ENCODE measurements at places on chromosomes 12 and 14.
A peak's percentile ranks its signal among the peaks of the same experiment; 100 is the strongest.

DNA sequence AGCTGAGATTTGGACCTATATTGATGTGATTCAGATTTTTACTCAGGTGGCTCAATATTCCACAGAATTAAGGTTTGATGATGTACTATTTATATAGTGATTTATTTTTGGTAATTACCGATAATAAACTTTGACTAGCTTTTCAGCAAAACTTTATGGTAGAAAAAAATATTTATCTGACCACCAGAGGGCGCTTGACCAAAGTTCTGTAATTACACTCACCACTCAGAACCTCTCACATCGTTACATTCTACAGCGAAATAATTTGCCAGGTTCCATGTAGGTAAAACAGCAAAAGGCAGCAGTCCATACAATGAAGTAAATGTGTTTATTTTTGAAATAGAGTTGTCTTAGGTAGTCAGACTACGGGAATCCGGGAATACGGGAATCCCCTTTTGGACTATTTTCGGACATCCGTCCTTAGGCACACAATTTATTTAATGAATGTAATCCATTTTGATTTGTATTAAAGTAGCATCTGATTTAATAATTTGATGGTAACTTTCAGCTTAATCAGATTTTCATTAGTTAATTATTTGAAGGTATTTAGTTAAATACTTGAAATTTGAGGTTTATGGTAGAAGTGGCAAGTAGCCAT is 143.0 kb upstream of the DDHD1 start:
- peak; percentile 17 for DNase-seq

GRCh38 chr14:74583689-74584434 is 28.2 kb downstream of the LTBP2 start:
- DNase-seq, result no peak

DNA sequence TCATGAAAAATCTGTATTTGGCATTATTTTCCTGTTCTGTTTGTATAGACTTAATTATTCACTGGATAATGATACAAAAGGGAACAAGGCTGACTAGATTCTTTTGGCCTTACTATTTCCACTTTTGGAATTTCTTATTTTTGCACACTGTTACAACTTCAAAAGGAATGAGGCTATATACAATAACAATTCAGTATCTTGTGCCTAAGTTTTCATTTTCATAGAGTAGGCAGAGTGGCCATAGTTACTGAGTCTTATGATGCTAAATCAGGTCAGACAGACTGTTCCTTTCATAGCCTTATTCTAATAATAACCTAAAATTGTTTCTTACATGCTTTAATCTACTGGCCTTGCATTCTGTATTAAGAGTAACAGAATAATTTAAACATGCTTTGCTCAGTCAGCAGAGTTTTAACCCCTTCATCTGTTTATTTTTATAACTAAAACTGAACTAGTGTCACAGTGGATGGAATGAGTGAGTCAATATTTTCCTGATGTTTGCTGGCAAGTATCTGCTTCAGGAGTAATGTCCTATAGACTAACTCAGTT is 10.5 kb downstream of the TTC8 start:
- no peak for DNase-seq

- no peak for DNase-seq
Observed at GRCh38 chr12:124637581-124637981, 70.2 kb upstream of the NCOR2 start.

DNA sequence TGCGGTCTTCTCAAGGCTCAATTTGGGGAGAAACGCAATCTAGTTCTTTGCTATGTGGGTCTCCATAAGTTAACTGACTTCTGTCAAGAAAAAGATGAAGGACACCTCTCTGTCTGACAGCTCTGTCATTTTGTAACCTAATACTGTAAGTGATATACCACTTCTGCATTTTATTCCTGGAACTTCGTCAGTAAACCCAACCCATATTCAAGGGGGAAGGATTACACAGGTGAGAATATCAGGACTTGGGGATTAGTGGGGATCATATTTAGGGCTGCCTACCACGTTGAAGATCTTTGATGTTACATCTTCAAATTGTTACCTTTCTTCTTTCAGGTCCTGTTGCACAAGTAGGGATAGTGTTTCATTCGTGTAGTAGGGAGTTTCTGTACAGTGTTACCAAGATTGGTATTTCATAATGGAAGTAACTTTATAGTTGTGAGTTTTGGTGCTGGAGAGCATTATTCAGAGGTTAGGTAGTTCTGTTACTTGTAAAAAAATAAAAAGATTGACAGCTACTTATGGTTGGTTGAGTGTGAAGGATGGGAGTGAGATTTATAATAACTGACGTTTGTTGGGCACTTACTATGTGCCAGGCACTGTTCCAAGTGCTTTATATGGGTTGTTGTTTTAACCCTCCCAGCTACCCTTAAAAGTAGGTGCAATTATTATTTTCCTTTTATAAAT is 1.6 kb downstream of the TMEM260 start:
- peak; percentile 27 for DNase-seq

DNA sequence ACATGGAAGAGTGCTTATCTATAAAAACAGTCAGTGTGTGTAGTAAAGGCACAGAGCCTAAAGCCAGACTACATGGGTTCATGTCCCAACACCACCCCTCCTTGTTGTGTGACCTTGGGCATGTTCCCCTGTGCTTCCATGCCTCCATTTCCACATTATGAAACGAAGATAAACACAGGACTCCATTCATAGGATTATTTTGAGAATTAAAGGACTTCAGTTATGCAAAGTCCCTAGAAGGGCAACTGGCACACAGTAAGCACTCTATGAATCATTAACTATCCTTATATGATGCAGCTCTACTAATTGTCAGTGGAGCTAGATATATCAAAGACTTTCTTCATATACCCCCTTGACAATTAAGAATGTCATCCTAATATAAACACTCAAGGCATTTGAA is 17.8 kb downstream of the IFNG-AS1 start:
- DNase-seq, result no peak

- DNase-seq, result no peak
Observed at GRCh38 chr14:63186453-63186852, 17.8 kb upstream of the RHOJ start.

- no peak for DNase-seq
Observed at GRCh38 chr14:54652188-54652587, 85.3 kb downstream of the SAMD4A start.

DNA sequence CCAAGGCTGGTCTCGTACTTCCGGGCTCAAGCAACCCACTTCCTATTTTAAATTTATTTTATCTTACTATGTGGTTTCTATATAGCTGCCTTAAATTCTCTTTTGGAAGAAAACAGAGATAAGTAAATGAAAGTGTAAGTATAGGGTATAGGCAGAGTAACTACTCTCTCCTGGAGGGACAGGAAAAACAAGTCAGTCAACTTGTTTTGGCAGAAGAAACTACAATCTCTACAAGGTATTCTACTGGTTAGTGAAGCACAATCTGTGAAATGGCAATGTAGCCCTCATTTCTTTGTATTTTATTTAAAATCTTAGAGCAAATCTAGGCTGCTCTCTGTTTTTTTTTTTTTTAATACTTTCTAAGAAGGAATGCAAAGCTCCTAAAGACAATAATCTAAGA is 55.4 kb downstream of the UBR7 start:
- DNase-seq, result no peak

- DNase-seq, result no peak
Observed at GRCh38 chr12:65100140-65100539, 21.0 kb downstream of the WIF1 start.

DNA sequence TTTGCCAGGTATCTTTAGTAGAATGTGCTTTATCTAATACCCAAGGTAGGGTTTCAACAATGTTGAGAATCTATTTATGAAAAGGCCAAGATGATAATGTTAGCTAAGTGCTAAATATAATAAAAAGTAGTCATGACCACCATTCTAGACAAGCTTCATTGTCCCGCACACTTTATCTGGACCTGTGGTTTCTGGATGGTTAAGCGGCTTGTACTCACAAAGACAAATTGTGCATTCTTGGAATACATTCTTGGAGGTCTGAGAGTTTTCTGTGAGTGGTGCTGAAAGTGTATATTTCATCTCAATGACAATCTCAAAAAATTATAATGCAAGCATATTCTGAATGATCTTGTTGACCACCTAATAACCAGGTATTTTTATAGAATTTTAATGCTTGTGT is 646.9 kb downstream of the DIO2 start:
- DNase-seq, result no peak

DNA sequence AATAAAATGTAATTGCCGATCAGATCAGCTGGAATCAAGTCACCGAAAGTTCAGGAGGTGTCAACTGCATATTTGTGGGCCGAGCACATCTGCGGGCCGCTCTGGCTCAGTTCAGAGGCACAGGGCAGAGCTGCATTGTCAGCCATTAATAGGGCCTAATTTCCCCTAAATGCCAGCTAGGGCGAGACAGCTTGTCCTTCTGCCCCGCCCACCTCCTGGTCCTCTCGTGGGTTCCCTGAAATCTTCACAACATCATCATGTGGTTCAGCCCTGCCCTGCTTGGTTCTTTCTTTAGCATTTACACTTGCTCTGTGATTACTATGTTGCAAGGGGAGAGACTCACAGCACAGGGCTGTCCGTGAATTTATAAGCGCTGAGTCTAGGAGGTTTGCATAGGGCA is 148.9 kb downstream of the CHST11 start:
- DNase-seq, result no peak

GRCh38 chr14:40252817-40253447 is 820.7 kb upstream of the FBXO33 start:
- no peak for DNase-seq

- DNase-seq, result no peak
Observed at GRCh38 chr14:102951799-102952198, 29.3 kb downstream of the AMN start.

DNA sequence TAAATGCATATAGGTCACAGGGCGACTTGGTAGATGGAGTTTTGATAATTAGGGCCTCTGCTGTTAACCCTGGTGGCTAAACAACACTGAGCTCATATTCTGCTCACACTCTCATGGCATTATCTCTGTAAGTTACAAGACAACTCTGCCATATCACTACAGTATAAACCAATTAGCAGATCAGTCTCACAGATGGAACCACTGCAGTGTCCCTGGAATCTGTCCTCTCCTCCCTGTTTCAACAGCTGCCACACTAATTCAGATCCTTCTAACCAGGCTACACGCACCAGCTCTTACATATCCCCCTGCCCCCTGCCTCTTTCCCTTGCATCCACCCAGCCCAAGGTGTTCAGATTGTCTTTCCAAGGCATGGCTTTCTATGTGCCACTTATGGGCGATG is 161.0 kb upstream of the RMST start:
- no peak for DNase-seq

DNA sequence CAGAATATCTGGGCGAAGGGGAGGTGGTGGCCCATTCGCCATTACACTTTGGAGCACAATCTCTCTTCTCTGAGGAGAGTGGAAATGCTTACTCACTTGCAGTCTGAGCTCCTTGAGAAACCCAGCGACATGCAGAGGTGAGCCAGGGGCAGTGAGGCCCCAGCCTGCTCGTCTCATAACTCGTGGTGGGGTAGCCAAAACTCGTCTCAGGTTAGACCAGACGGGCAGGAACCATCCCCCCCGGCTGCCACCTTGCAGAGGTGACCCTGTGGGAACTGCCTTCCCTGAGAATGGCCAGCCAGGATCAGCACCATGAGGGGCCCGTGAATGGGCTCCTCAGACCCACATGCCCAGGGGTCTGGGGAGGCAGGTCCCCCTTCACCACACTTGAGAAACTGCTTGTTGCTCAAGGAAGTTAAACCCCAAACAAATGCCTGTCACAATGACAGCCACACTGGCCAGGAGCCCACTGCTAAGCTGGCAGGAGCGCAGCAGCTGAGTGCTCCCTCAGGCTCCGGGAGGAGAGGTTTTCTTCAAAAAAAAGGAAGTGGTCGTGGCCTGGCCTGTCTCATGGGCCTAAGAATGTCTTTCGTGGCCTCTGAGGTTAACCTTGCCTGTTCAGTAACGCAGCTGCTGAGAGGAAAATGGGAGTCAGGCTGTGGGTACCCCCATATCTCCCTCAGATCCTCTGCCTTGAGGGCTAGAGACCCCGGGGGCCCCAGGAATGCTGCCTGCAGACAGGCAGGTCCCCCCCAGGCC is 9.2 kb upstream of the ALDH2 start:
- no peak for DNase-seq

DNA sequence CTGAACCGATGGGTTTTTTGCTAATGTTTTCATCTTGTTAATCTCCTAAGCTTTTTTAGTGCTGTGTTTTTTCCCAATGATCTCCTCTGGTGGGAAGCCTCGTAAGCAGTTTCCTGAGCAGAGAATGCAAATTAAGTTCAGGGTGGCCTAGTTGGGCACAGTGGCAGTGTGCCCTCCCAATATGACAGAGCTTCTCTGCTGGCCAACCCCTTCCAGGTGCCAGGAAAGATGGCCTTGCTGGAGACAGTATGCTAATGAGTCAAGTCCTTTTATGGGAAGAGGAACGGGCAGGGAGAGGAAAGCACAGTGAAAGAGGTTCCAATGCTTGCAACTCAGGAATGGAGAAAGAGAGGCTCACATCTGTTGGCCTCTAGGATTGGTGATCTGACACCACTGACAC is 115.8 kb downstream of the GCH1 start:
- no peak for DNase-seq

DNA sequence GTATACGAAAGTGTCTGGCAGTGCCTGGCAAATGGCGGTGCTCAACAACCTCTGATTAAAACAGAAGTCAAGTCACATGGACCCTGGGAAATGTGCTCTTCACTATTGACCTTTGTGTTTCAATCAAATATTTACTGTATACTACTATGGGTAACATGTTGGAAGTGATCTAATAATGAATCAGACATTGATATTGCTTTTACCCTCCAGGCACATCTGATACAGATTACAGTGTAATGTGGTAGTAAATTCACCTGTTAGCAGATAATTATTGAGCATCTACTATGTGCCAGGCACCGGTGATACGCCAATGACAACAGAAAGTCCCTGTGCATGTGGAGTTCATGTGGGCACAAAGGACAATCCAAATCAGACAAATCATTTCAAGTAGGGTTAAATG is 63.1 kb downstream of the STON2 start:
- DNase-seq, result no peak

- no peak for DNase-seq
Observed at GRCh38 chr14:73428353-73428824, 30.0 kb downstream of the NUMB start.

DNA sequence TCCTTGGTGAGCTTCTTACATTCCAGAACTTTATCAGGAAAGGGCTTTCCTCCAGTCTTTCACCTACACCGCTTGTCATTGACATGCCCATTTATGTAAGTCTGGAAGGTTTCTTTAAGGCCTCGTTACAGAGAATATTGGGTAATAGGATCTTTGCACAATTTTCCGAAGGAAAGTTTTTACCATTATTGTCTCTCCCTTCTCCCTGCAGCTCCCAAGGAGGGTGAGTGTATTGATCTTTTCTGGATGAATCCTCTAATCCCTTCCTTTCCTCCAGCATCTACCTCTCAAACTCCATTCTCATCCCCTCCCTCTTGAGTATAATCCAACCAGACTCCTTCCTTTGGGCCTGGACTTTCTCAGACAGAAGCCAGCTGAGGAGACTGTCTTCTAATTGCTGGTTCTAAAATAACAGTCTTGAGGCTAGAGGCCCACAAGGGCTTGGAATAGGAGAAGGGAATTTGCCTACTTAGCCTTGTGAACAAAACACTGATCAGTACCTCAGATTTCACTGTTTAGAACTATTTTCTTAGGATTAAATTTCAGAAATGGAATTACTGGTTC is 21.8 kb downstream of the WNK1 start:
- DNase-seq, result no peak

GRCh38 chr14:36221112-36221511 is 44.6 kb upstream of the PTCSC3 start:
- DNase-seq, result peak; percentile 41

GRCh38 chr14:95222870-95223398 is 65.6 kb upstream of the DICER1 start:
- no peak for DNase-seq

- no peak for DNase-seq
Observed at GRCh38 chr12:123062681-123063486, 82.4 kb downstream of the ARL6IP4 start.

GRCh38 chr12:132489078-132489601 is 811 bp upstream of the FBRSL1 start:
- DNase-seq, result no peak

All from NCI-H2081 (cell line).